ENCODE measurements at places on chromosomes 5 and 9.

DNA sequence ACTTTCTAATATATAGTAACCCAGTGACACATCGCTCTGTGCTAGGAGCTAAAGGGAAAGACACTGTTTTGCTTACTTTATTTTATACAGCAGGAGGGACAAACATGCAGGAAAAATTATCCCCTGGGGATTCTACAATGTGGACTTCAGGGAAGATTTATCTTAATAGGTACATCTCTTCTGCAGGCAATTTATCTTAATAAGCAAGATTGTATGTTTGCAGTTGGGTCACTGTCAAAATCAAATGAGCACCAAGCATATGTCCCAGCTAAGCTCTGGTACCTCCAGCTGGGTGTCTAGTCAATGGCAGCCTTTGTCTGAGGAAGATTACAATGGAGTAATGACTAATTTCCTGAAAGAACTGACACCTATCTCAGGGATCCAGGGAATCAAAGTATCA lies 309.9 kb upstream of the PANK3 start:
- DNase-seq: no peak

- DNase-seq: no peak
Observed at GRCh38 chr5:22649074-22649473, 204.1 kb downstream of the CDH12 start.

GRCh38 chr5:181119105-181119504 lies 11.9 kb downstream of the OR2V1 start:
- no peak for DNase-seq

DNA sequence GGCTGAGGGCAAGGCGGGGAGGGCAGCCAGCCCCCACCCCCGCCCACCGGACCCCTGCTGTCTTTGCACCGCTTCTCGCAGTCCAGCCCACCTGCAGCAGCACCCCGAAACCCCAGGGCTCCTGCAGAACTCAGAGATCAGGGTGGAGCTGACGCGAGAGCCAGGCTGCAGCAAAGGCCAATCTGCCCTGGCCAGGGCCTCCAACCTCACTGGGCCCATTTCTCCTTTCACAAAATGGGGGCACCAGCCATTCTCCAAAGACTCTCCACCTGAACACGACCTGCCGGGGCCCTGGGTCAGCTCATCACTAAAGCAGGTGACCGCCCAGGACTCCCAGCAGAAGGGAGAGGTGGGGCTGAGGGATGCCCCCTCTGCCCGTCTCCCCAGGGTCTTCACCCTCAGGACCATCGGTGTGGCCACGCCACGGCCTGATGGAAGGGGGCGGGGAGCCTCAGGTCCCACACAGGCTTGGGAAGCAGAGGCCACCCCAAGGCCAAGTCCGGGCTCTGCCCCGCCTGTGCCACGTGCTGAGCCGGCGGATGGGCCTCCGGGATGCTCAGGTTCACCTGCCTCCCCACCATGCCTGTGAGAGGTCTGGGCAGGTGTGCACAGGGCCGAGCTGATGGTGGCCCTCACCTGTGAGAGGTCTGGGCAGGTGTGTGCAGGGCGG lies 13.1 kb downstream of the NACC2 start:
- DNase-seq: no peak

- no peak for DNase-seq
Observed at GRCh38 chr9:86655147-86655546, 292.2 kb downstream of the GAS1 start.

DNA sequence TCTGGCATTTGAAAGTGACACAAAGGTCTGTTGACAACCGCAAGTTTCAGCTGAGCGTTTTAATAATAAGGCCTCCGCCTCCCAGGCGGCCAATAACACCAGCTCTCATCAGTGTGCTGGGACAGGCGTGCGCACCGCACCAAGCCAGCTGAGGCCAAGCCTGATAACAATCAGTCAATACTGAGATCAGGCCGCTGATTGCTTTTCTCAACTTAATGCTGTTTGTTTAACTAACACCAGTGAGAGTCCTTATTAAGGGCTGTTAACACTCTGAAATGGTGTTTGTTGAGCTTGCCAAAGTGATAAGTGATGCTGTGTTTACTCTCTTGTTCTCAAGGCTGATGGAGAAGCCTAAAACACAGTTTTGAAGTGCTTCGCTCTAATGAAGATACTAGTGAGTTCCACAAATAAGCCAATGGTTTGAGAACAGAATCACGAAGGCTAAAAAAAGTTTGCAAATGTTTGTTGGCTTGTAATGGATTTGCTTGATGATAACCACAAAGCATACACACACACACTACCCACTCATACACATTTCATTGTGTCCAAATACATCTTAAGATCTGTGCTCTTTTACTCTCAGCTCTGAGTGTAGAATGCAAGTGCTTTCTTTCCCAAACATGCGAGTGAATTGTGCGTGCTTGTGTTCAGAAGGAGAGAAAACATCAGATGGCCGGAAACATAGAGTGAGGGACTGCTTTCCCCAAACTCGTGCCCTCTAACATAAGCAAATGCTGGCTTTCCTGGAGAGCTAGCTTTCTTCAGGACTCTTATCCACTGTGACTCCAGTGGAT lies 330.4 kb upstream of the KLF4 start:
- DNase-seq: no peak

Measured in NCI-H446 treated with DMSO at 0.1 percent for 48 hours (cell line).